ENCODE measurements at places on chromosomes 6 and 20.

- no peak for DNase-seq
These were observed 242.9 kb downstream of the KCNQ5 start for GRCh38 chr6:72864799-72865198.

GRCh38 chr20:24840121-24840713 is 108.9 kb upstream of the CST7 start:
- no peak for DNase-seq

DNA sequence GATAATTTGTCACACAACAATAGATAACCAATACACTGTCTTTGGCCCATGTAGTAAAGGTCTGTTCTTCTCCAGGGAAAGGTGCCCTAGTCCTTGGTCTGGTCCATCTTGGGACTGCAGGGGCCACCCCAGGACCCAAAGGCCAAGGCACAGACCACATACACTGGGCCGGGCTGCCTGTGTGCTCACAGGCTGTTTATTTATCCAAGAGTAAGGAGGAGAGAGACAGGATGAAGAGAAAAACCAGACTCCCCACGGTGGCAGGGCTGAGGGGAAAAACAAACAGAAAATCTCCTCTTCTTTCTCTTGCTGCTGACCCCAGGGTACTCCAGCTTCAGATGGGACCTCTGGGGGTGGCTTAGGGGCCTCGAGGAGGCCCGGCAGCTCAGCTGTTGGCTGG is 6.5 kb upstream of the CDK5RAP1 start:
- DNase-seq = no peak

- no peak for DNase-seq
These were observed 146.0 kb downstream of the ELOVL4 start for GRCh38 chr6:79801362-79801761.

DNA sequence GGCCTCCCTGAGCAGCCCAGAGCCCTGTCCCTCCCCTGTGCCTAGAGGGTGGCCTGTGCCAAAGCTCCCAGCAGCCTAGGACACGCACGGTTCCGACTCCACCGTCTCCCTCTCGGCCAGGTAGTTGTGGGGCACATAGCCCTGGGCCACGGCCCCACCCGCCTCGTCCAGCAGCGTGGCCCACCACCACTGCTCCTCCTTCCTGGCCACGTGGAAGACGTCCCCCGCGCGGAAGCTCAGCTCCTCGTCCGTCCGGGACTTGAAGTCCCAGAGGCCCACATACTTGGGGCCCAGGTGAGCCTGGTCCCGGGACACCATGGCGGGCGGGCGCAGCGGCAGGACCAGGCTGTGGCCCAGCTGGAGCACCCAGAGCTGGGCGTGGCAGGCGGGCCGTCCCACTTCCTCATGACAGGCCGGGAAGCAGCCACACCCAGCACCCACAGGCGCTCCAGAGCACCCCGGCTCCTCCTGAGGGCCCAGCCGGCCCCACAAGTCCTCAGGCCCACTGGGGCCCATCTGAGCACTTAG is at the start of gene PTK6:
Gene PTK6, minus strand, starts transcription at position 380 of the 528 bp plus-strand sequence. Its CDS starts 62 bp downstream, at position 318.
- DNase-seq = no peak

All from Panc1 (cell line).